CD8-positive, alpha-beta memory T cell (primary cell): ENCODE measurements at places on chromosomes 1 and 21. TPM values are rescaled to one million over a fixed set of nuclear protein-coding genes. Genes with fewer than 3 reads are reported as not detected.

DNA sequence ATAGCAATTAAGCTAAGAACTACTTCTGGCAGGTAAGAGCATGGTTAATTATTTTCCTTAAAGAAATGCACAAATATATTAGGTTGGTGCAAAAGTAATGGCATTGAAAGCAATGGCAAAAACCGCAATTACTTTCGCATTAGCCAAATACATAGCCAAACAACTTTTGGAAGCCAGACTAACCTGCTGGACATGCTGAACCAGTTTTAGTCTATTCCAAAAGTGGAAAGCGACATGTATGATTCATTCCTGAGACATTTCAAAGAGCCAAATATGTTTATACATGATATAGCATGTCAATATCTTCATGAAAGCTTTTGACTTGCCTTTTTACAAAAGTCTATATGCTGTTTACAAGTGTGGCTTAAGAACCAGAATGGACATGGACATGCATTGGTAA is 23.4 kb upstream of the DR1 start:
- no peaks in the 10 kb centered on the region for H3K4me1 ChIP-seq
- no peaks in the 10 kb centered on the region for H3K36me3 ChIP-seq
- DNase-seq, result no peak
- H3K4me3 ChIP-seq, result no peak overlapping the region
- H3K27me3 ChIP-seq, result no peaks in the 10 kb centered on the region
- no peak overlapping the region for H3K27ac ChIP-seq

DNA sequence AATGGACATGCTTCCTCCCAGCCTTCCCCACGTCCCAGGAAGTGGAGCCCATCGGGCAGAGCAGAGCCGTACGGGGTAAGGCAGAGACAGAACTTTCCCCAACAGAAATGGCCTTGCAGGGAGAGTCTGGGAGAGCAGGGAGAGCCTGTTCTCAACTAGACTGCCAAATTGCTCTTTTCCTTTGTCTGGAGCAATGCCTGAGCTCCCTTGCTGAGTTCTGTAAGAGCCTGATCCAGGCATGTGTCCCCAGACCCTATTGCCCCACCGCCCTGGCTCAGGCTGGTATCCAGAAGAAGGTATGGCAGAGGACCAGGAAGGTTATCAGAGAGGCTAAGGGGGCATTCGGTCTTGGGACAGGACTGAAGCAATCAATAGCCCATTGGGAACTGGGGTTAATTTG is 79.9 kb downstream of the TMEM53 start:
- no peaks in the 10 kb centered on the region for H3K36me3 ChIP-seq
- no peak for DNase-seq
- H3K27ac ChIP-seq, result no peak overlapping the region
- no peaks in the 10 kb centered on the region for H3K27me3 ChIP-seq
- no peaks in the 10 kb centered on the region for H3K4me1 ChIP-seq

GRCh38 chr1:225987491-225988316 is 11.4 kb downstream of the SDE2 start:
- no peak overlapping the region for H3K4me3 ChIP-seq
- DNase-seq, result no peak
- H3K36me3 ChIP-seq, result peaks cover 49% of the 10 kb centered on the region
- H3K27me3 ChIP-seq, result no peaks in the 10 kb centered on the region
- no peak overlapping the region for H3K27ac ChIP-seq

TMEM50A gene
- 110 TPM for total RNA-seq

GRCh38 chr1:42318601-42319000 is 16.4 kb downstream of the FOXJ3 start:
- H3K4me1 ChIP-seq, result peaks cover 88% of the 10 kb centered on the region
- no peaks in the 10 kb centered on the region for H3K36me3 ChIP-seq
- no peak overlapping the region for H3K27ac ChIP-seq
- DNase-seq, result no peak
- no peaks in the 10 kb centered on the region for H3K27me3 ChIP-seq

DNA sequence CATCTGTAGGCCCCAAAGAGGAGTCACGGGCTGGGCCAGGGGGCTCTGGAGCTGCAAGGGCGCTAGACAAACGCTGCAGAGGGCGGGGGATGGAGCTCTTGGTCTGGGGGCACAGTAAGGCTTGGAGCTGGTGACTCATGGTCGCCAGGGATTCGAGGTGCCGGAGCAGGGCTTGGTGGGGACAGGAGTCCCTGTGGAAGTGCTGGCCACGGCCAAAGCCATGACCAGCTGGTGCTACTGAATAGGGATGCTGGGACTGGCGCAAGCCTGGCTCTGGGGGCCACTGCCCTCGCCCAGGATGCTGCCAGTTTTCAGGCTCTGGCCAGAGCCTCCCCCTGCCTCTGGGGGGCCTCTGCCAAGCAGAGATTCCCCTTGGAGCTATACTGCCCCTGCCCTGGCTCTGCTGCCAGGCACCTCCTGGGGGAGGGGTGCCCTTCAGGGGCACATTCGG is 25.2 kb downstream of the SPOCD1 start:
- no peaks in the 10 kb centered on the region for H3K36me3 ChIP-seq
- no peak overlapping the region for H3K27ac ChIP-seq
- H3K4me3 ChIP-seq, result no peak overlapping the region

ARTN gene
- 0.22 TPM for total RNA-seq

KRTAP13-2 gene
- total RNA-seq, result not detected

GRCh38 chr1:109502364-109502851 is 7.1 kb downstream of the AMIGO1 start:
- peaks cover 94% of the 10 kb centered on the region for H3K4me1 ChIP-seq
- H3K27ac ChIP-seq, result peak overlapping the region; percentile 53
- H3K4me3 ChIP-seq, result peak overlapping the region; percentile 60
- H3K36me3 ChIP-seq, result peaks cover 12% of the 10 kb centered on the region

- H3K27ac ChIP-seq, result no peak overlapping the region
- H3K4me3 ChIP-seq, result no peak overlapping the region
- H3K4me1 ChIP-seq, result no peaks in the 10 kb centered on the region
- no peak for DNase-seq
- H3K27me3 ChIP-seq, result no peaks in the 10 kb centered on the region
These were observed 64.4 kb upstream of the PTGFR start for GRCh38 chr1:78426408-78426807.

GRCh38 chr1:181522864-181523263 is 39.5 kb downstream of the CACNA1E start:
- H3K27ac ChIP-seq, result no peak overlapping the region
- H3K4me3 ChIP-seq, result no peak overlapping the region
- H3K36me3 ChIP-seq, result no peaks in the 10 kb centered on the region
- H3K27me3 ChIP-seq, result no peaks in the 10 kb centered on the region

TRIM62 gene
- total RNA-seq, result 5.5 TPM

- no peak for DNase-seq
- H3K36me3 ChIP-seq, result no peaks in the 10 kb centered on the region
- H3K27ac ChIP-seq, result no peak overlapping the region
- H3K4me1 ChIP-seq, result no peaks in the 10 kb centered on the region
These were observed 53.2 kb downstream of the PRKCZ start for GRCh38 chr1:2103266-2103900.

DNA sequence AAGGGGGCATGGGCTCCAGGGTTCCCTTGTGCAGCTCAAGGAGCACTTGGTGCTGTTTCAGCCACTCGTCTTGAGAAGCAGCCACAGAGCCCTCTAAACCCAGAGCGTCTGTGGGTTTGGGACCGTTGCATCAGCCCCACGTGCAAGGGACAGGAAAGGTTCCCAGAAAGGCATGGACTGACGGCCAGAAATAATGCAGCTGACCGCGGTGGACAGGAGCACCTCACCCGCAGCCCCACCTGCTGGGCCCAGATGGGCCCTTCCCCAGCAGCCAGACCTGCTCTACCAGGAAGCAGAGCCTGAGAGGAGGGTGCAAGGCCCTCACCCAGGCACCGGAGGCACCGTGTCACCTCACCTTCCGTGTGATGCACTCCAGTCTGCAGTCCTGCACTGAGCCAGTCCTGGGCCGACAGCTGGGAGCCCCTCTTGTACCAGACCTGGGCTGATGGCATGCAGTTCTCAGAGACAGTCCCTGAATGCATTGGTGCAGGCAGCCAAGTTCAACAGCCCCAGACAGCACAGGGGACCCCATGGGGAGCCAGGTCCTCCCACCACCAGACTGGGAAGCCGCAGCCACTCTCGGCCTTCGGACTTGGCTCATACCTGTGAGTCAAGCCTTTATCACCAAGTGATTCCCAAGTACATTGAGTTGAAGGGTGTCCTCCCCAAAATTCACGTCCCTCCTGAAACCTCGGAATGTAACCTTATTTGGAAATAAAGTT is 4.8 kb upstream of the TFF3 start:
- H3K4me1 ChIP-seq, result no peaks in the 10 kb centered on the region
- no peak for DNase-seq
- no peak overlapping the region for H3K4me3 ChIP-seq
- no peaks in the 10 kb centered on the region for H3K36me3 ChIP-seq
- H3K27me3 ChIP-seq, result no peaks in the 10 kb centered on the region

GRCh38 chr21:35381743-35382310 is 332.7 kb upstream of the RUNX1 start:
- H3K4me3 ChIP-seq, result no peak overlapping the region
- no peaks in the 10 kb centered on the region for H3K36me3 ChIP-seq
- H3K27me3 ChIP-seq, result no peaks in the 10 kb centered on the region
- H3K27ac ChIP-seq, result no peak overlapping the region
- no peak for DNase-seq

NTMT2 gene
- not detected for total RNA-seq

DNA sequence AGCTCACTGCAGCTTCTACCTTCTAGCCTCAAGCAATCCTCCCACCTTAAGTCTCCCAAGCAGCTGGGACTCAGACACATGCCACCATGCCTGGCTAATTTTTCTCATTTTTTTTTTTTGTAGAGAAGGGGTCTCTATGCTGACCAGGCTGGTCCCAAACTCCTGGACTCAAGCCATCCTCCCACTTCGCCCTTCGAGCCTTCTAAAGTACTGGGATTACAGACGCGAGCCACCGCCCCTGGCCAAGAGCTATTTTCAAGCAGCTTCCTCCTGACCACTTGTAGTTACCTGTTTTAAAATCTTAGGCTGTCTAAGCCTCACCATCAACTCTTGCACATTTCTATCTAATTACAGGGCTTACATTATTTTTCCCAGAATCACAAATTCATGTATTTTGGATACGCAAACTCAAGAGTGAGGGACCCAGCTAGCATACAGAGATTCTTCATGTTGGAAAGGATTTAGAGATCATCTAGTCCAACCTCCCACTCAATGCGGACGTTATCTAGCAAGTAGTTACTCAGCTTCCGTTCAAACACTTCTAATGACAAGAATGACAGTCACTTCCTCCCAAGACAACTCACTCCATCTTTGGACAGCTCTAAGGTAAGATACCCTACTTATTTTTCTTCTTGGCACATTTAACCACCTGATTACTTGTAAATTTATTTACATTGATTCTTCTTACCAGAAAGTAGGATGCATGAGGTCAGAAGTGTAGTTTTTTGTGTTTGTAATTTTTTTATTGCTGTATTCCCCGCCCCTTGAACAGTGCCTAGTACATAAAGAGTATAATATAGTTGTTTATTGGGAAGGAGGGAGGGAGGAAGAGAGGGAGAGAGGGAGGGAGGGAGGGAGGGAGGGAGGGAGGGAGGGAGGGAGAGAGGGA is 65.4 kb downstream of the LUZP1 start:
- DNase-seq, result no peak
- H3K27me3 ChIP-seq, result no peaks in the 10 kb centered on the region
- no peaks in the 10 kb centered on the region for H3K36me3 ChIP-seq
- H3K4me3 ChIP-seq, result no peak overlapping the region
- peak overlapping the region; percentile 32 for H3K27ac ChIP-seq

GRCh38 chr1:89971600-89971999 is 23.3 kb upstream of the ZNF326 start:
- no peak for DNase-seq
- H3K27me3 ChIP-seq, result no peaks in the 10 kb centered on the region
- H3K4me3 ChIP-seq, result no peak overlapping the region
- H3K27ac ChIP-seq, result no peak overlapping the region
- H3K36me3 ChIP-seq, result no peaks in the 10 kb centered on the region

PM20D1 gene
- total RNA-seq, result 0.31 TPM

- H3K4me3 ChIP-seq, result no peak overlapping the region
- H3K27ac ChIP-seq, result no peak overlapping the region
- no peak for DNase-seq
These were observed 15.1 kb downstream of the MAB21L3 start for GRCh38 chr1:116126281-116126680.

DNA sequence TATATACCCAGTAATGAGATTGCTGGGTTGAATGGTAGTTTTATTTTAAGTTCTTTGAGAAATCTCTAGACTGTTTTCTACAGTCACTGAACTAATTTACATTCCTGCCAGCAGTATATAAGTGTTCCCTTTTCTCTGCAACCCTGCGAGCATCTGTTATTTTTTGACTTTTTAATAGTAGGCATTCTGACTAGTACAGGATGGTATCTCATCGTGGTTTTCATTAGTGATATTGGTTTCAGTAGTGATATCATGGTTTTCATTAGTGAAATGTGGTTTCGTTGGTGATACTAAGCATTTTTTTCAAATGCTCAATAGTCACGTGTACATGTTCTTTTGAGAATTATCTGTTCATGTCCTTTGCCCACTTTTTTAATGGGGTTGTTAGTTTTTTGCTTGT is 316.8 kb downstream of the PTBP2 start:
- H3K4me1 ChIP-seq, result no peaks in the 10 kb centered on the region
- H3K4me3 ChIP-seq, result no peak overlapping the region
- H3K36me3 ChIP-seq, result no peaks in the 10 kb centered on the region
- no peak overlapping the region for H3K27ac ChIP-seq

GRCh38 chr21:38661197-38661871 is 144.4 kb upstream of the ETS2 start:
- no peak overlapping the region for H3K27ac ChIP-seq
- peaks cover 3% of the 10 kb centered on the region for H3K27me3 ChIP-seq
- no peaks in the 10 kb centered on the region for H3K36me3 ChIP-seq
- no peaks in the 10 kb centered on the region for H3K4me1 ChIP-seq

DNA sequence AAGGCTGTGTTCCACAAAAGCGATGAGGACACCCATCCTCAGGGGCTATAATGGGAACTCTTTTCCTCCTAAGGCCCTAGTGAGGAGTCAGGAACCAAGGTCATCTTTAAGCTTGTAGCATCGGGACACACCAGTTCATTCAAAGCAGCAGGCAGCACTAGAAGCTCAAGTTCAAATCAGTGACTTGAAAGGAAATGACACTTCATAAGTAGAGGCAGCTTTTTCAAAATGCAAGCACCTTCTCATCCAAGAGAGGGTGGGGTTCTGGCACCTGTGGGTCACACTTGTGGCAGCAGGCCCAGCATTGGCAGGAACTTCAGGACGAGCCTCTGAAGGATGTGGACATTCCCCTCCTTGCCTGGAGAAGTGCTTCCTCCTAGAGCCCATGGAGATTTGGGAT is 496.3 kb downstream of the KIF26B start:
- H3K27me3 ChIP-seq, result peaks cover 3% of the 10 kb centered on the region
- H3K4me1 ChIP-seq, result no peaks in the 10 kb centered on the region
- H3K27ac ChIP-seq, result no peak overlapping the region
- H3K4me3 ChIP-seq, result no peak overlapping the region
- DNase-seq, result no peak

PLOD1 gene
- 31.0 TPM for total RNA-seq
